ENCODE measurements at places on chromosomes 12 and 14. TPM values are rescaled to one million over a fixed set of nuclear protein-coding genes. Genes with fewer than 3 reads are reported as not detected.

Gene OR6C2
- total RNA-seq = not detected

Gene DENND5B
- 7.2 TPM for total RNA-seq

Gene TEX22
- 2.1 TPM for total RNA-seq

Gene UBR7
- 73.1 TPM for total RNA-seq

Gene MAPK1IP1L
- total RNA-seq = 150 TPM

Gene NKX2-1
- total RNA-seq = not detected

Gene ATP2A2
- total RNA-seq = 333 TPM

Gene NTS
- total RNA-seq = 0.24 TPM

Gene RPL10L
- total RNA-seq = not detected

Gene OR4E2
- 10.8 TPM for total RNA-seq

Gene KRT79
- not detected for total RNA-seq

Gene COCH
- 87.6 TPM for total RNA-seq

Gene ASB2
- not detected for total RNA-seq

Gene TMPRSS12
- total RNA-seq = not detected

Gene GPX2
- total RNA-seq = 0.33 TPM
